ENCODE measurements at places on chromosomes 12 and 14.

GRCh38 chr12:109170324-109170723, 53.9 kb downstream of the ACACB start:
- DNase-seq = no peak

DNA sequence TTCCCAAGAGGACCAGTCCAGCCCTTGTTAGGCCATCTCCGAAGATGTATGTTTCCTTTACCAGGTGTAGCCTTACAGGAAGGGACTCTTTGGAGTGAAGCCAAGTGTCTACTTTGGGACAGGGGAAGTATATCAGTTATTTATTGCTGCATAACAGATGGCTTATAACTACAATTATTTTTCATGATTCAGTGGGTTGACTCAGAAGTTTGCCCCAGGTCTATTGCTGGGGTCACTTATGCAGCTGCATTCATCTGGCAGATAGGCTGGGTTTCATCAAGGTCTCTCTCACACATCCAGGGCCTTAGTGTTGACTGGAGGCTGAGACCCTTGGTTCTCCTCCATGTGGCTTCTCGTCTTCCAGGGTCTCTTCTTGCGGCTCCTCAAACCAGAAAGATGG, 170.1 kb downstream of the NRXN3 start:
- DNase-seq = no peak

GRCh38 chr14:63460680-63461369, 82.4 kb downstream of the PPP2R5E start:
- DNase-seq = no peak

DNA sequence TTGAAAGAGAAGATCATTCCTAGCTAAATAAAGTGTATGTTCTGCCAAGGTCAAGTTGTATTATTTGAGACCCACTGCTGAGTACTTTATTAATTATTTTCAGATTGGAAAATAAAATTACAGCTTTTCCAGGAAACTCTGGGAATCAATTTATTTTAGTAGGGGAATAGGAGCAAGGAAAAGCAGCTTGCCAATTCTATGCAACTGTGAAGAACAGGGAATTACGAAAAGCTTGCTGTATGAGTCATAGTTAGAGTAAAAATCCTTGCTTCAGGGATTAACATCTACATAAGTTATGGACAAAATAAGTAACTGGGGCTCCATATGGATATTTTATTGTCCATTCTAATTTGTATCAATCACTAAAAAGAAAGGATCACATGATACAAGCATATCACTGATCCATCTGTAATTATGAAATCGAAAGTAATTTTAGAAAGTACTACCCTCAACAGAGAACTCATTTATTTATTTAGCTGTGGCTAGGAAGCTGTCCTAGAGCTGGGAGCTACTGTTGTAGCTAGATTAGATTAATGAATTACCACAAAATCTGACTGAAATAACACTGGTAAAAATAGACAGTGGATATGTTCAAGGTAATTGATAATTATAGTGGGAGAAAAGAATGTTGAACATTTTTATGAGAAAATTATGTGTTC, 303.5 kb upstream of the NPAS3 start:
- DNase-seq = no peak

- DNase-seq = no peak
Observed at GRCh38 chr12:3161861-3162260, 84.7 kb downstream of the TSPAN9 start.

GRCh38 chr14:43369710-43370564, 1137.1 kb downstream of the FSCB start:
- no peak for DNase-seq

GRCh38 chr14:21631084-21631483, 3.7 kb downstream of the OR10G2 start:
- no peak for DNase-seq

DNA sequence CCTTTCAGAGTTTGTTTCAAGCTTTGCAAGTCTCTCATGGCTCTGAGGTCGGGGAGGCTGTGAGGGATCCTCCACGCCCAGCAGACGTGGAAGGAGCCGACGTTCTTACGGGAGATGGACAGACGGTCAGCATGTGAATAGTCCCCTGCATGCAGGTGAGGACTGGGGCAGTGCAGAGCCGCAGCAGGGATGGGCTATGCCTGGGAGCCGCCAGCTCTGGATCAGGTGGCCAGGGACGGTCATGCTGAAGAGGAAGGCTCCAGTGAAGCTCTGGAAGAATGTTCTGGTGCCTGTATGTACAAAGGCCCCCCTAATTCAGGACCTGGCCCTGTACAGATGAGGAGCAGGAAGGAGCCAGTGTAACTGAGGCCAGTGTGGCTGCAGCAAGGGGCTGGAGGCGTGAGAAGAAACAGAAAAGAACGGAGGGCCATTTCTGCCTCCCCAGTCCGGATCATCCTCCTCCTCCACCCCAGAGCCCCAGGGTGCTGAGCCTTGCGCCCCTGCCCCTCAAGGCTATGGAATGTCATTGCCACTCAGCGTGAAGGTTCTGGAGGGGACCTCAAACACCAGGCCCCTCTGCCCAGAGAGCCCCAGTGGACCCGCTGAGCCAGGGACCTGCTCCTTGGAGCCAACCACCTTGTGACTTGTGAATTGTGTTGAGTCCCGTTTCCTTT, 96.8 kb upstream of the DIO3 start:
- no peak for DNase-seq
